ENCODE measurements at places on chromosomes 7 and 10.

DNA sequence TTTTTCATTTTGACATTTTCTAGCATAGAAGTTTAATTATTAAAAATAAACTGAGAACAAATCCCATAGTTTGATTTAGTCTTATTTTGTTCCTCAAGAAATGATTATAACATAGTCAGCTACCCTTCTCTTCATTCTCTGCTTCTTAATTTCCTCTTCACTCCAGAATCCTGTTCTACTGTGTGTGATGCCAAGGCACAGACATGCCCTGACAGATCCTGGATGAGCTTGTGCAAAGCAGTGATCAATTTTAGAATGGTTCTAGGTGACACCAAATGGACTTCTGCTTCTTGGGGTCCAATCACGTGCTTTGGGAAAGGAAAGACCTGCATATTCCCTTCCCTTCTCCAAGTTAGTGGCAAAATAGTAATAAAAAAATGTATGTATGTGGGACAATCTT, 665.6 kb downstream of the MAGI2 start:
- no peak for DNase-seq

DNA sequence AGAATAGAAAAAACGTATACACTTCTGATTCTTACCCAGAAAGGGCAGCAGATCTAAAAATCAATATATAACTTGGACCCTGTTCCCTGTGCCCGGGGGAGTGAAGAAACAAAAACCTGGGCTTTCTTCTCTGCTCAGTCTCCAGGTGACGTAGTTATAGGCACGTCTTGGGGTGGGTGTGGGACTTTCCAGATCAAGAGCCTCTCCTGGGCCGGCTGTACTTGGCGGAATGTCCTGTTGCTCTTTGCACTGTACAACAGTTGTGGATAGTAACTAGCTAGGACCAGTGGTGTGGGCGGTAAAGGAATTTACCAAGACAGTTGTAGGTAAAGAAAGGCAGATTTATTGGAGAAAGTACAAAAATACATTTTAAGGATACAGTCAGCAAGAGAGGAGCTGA, 40.4 kb upstream of the STEAP4 start:
- no peak for DNase-seq

GRCh38 chr10:98694014-98694413, 247.3 kb upstream of the HPS1 start:
- DNase-seq, result no peak

- DNase-seq, result no peak
Observed at GRCh38 chr10:103648251-103648635, 154.7 kb downstream of the NEURL1 start.

DNA sequence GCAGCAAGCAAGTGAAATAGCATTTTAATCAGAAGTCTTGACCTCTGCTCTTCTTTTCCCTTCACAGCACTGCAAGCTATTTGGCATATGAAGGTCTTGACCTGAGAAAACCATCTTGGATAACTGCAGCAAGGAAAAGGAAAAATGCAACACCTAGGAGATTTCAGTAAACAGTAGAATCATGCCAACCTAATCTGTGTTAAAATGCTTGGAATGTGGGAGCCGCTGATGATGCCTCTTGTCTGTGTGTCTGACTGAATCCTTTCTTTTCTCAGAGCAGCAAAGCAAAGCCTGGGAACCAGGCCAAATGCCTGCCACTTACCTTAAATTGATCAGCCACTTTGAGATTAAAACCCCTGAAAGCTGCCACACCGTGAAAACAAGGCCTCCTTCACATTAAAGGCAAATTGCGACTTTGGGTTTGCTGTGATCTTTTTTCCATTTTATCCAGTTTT, 80.4 kb upstream of the CDK6 start:
- DNase-seq, result no peak

GRCh38 chr7:103715376-103716120, 269.5 kb upstream of the SLC26A5 start:
- DNase-seq, result no peak

DNA sequence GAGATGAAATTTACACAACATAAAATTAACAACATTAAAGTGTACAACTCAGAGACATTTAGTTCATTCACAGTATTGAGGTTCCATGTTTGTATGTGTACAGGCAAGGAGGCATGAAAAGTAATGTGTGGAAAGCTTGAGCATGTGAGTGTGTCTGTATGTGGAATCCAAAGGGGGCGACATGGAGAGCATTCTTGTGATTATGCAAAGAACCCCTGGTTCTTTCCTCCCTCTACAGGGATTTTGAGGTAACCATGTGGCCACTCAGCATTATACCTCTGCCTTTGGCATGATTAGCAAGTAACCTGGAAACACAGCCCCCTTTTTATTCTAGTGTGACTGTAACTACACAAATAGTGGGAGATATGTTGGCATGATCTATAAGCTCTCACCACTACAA, 21.0 kb downstream of the OR2F1 start:
- no peak for DNase-seq

- no peak for DNase-seq
Observed at GRCh38 chr7:108132551-108133265, 2.5 kb upstream of the LAMB4 start.

DNA sequence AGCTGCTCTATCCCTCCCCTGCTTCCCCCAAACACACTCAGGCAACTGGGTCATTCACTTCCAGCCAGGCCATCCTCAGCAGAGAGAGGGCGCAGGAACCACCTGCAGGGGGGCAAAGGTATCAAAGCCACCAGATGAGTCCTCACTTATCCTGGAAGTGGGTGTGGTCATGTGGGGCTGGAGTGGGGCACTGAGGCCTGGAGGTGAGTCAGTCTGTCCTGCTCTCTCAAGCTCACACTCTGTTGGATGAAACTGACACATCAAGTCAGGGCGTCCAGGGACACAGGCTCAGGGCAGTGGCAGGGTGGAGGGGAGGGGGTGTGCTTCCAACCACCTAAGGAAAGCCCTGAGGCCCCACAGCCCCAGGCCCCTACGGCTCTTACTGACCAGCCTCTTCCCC, 8.0 kb upstream of the ELFN1 start:
- no peak for DNase-seq

- no peak for DNase-seq
Observed at GRCh38 chr7:111785076-111785475, 222.8 kb upstream of the IMMP2L start.

GRCh38 chr7:86975449-86975848, 84.0 kb downstream of the ELAPOR2 start:
- no peak for DNase-seq

DNA sequence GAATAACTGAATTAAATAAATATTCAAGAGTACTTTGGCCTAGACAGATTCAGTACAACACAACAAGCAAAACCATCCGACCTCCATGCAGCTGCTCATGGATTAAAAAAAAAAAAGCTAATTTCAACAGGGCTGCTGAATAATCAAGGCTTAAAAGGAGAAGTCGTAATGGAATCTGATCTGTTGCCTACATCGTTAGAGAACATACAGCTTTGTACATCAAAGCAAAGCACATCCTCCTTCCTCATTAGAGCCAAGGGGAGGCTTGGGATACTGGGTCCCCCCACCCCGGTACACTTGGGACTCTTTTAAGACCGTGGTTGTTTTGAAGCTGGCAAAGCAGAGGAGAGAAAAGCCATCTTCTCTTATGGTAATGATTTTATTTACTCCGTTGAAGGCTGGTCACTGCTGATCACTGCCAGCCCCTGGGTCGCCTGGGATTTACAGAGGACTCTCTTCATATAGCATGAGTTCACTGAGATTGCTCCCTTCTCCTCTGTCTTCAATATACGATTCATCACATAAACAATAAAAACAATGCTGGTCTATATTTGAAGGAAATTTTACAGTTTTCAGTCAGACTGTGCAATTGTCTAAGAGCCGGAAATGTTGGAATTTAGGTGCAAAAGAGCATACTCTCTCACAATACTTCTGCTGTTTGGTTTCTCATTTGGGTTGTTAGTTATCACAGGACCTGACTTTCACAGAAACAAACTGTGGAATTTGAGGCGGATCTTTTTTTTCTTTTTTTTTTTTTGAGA, 148.8 kb downstream of the FAM107B start:
- no peak for DNase-seq

DNA sequence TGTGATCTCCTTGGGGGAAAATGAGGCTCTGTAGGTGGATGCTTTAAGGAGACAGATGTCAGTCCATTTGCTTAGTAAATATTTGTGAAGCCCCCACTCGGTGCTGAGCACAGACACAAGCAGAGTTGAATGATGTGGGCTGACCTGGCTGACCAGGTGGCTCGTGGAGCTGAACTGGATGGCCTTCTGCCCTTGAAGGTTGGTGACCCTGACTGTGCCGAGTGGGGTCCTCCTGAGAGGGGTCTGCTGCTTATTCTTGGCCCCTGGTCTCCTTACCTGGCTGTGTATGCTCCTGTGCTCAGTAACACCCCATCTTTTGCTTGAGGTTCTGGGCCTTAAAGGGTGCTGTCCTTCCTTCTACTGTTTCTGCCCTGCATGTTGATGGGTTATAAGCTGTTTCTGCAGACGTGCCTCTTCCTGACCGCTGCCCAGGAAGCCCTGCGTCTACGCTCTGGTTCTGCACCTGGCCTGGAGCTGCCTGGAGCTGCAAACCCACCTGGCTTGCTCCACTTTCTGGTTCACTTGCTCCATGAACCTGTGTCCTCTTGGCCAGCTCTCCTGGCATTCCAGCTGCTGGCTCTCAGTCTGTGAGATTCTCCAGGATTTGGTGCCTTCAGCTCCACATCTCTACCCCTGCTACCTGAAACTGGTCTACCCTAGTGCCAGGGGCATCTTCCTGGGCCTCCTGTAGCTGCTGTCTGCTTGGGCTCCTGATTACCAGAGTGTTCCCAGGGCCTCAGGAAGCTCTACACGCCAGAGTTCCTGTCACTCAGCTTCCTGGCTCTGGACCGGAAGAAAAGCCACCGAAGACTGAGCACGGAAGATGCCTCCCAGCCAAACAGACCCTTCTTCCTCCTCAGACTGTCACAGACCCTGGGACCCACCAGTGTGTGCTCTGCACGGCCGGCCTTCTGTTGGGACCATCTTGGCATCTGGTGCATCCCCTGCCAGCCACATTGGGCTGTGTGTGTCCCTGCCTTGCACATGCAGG, 76.5 kb downstream of the ADCY1 start:
- no peak for DNase-seq

DNA sequence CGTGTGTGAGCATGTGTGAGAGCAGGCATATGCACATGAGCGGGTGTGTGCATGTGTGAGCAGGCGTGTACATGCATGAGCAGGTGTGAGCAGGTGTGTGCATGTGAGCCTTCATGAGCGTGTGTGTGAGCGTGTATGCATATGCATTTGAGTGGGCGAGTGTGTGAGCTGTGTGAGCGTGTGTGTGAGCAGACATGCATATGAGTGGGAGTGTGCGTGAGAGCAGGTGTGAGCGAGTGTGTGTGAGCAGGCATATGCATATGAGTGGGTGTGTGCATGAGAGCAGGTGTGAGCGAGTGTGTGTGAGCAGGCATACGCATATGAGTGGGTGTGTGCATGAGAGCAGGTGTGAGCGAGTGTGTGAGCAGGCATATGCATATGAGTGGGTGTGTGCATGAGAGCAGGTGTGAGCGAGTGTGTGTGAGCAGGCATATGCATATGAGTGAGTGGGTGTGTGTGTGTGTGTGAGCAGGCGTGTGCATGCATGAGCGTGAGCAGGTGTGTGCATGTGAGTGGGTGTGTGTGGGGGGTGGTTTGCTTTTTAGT, 30.7 kb downstream of the NKX6-2 start:
- no peak for DNase-seq

DNA sequence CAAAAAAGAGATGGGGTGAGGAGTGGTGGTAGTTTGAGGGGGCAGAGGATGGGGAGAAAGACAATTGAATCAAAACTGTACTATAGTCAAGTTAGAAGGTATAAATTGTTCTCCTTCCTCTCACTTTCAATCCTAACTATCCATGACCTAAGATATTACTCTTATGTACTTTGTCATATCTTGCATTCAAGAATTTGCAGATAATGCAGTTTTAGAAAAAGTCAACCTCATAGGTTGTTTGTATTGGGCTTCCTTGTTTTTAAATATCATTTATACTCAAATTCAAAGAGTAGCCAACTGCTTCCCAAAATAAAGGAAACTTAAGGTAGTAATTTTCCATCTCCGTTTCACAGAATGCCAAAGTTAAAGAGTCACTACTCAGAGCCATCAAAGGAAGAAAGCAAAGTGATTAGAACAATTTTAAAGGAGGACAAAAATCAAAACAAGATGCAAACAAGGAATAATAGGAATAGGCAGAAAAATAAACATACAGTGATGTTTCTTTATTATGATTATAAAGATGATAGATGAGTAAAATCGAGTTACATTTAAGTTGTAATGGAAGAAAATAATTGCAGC, 32.7 kb downstream of the MET start:
- no peak for DNase-seq

GRCh38 chr10:3777981-3778691, 6.9 kb downstream of the KLF6 start:
- DNase-seq, result no peak

DNA sequence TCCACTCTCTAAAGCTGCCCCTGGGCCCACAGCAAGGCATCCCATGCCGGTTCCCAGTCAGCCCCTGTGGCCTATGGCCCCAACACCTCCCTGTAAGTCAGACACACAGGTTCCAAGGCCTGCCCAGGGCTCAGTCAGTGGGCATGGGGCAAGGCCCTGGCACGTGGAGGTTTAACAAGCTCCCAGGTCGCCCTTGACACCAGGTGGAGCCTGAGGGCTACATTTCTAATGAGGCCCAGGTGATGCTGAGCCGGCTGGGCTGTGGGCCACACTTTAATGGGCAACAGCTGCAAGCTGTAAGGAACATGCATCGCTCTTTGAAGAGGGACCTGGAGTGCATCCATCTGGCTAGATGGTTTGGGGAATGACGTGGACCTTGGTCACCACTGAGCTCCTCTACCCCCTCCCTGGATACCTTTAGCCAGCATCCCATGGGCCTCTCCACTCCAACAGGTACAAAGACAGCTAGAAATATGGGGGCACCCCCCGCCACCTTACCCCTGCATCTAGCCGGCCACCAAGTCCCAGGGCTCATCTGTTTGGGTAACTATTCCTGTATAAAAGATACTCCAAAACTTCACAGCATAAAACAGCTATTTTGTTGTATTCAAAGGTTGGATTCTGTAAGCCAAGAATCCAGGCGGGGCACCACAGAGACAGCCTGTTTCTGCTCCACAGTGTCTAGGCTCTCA, 122.5 kb downstream of the OAT start:
- no peak for DNase-seq

DNA sequence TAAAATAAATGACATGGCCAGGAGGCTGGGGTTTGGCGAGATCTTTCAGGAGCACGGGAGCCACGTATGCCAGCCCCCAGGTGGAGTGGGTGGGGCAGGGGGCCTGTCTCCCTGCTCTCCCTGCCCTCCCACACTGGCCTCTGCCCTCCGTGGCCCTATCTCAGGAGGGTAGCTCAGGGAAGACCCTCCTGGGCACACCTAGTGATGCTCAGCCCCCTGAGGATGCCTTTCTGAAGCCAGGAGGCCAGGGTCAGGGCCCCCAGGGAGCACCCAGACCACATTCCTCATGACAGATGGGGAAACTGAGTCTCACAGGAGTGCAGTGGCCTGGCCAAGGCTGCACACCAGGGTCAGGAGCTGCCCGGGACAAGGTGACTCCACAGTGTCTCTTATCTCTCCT, 223.4 kb downstream of the ELFN1 start:
- DNase-seq, result no peak

DNA sequence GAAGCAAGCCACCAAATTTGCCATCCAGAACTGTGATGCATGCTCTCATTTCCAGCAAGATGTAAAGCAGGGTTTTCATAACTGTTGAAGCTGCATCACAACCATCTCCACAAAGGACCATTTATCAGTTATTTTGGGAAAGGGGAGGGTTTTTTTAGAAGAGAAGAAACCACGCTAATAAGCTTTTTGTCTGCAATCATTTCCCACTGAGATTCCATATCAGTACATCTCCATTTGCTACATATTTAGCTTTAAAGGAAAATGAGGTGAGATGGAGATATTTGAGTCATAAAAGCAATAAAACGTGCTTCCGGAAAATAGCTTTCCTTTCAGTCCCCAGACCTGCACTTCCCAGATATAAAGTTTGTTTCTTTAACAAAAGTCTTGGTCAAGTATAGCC, 258.2 kb downstream of the FRMD4A start:
- DNase-seq, result no peak
